ENCODE measurements at places on chromosomes 5 and 9.

DNA sequence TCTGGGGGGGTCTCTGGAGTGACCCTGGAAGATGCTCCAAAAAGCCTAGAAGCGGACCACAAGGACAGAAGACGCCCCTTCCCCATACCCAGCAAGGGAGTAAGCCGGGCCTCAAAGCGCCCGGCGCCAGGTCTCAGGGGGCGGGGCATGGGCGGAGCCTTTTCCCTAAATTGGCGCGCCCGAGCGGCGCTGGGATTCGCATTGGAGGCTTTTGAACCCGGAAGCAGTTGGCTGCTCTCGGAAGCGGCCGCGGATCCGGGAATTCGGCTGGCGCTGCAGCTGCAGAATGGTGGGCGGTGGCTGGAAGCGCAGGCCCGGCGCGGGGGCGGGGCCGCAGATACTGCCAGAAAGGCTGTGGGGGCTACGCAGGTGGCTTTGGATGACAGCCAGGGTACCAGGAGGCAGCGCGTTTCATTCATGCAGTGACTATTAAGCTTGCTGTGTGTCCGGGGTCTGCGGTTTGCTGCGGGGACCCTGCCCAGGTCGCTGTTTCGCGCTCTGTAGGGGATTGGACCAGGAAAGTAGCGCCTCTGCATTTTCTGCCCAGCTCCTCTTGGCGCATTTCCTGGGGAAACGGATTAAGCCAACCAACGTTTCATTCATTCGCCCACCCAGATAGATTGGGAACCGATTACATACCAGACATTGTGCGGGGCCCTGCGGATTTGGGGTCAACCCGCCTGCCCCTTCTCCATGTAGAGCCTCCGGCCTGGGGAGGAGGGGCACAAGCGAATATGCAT is 83.0 kb upstream of the FREM1 start:
- DNase-seq = peak; percentile 62

DNA sequence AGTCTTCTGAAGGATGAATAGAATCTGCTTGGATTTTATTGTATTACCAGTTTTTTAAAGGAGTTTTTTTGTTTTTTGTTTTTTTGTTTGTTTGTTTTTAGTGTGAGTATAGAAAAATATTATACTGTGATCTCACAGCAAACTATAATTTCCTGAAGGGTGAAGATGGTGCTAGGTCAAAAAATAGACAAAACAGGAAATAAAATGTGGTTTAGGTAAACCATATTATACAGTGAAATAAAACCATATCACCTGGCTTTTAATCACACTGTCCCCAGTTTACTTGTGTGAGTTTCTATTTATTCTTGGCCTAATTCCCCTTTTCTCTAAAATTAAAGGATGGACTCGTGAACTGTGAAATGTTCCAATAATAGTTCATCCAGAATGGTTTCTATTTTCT is 841.3 kb upstream of the CTNND2 start:
- no peak for DNase-seq

DNA sequence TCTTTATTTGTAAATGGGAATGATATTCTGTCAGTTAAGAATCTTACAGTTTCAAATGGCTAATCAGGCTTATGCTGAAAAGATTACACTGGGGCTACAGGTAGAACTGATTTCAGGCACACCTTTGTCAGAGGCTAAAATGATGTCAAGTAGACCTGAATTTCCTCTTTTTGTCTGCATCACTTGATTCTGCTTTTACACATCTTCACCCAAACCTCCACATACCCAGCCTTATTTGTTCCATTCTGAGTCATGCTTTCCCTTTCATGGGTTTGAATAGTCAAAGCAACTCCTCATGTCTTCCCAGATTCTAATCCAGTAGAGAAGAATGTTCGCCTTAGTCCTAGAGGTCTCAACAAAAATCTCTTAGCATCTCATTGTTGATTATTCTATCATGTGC is 156.4 kb downstream of the CWC27 start:
- no peak for DNase-seq

DNA sequence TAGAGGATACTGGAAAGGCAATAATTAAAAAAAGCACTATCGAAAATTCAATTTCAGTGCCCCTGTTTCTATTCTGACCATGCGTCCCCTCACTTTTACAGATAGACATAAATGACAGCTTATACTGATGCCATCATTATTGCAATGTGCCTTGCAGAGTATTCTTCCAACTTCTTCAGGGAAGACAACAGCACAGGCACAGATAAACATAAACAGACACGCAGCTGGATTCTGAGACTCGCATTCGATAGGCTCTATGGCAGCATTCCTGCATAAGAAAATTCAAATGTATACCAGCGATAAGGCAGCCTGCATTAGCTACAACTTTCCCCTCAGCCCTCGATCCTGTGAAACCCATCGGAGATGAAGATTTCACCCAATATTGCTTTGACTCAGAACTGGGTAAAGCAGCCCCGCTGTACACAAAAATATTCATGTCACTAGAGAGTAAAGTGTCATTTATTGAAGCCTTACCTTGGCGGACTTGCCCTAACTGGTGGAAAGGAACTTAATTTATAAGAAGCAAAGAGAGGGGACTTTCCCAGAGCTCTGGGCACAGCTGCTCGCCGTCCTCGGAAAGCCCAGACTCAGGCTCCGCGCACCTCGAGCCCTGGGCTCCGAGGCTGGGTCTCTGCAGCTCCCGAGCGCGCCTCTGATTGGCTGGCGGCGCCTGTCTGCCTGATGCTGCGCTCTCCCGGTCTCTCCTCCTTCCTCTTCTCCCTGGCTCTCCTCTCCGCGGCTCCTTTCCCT is at the start of gene CDH18:
TSS of gene CDH18 (minus strand) at position 589 of the 750 bp plus-strand sequence. CDS start 149,214 bp downstream, outside the sequence.
- DNase-seq = no peak

GRCh38 chr9:107815782-107816560 is 326.4 kb upstream of the KLF4 start:
- no peak for DNase-seq

DNA sequence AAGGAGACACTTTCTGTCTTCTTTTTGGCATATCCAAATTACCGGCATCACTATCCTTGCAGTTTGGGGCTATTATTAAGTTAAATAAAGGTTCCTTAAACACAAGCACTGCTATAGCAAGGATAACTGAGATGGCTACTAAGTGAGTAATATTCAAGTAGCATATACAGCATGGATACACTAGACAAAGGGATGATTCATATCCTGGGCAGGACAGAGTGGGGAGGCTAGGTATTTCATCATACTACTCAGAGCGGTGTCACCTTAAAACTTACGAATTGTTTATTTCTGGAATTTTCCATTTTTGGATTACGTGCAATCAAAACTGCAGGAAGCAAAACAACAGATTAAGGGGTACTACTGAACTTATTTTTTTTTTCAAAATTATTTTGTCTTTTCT is 54.1 kb downstream of the FER start:
- DNase-seq = no peak

DNA sequence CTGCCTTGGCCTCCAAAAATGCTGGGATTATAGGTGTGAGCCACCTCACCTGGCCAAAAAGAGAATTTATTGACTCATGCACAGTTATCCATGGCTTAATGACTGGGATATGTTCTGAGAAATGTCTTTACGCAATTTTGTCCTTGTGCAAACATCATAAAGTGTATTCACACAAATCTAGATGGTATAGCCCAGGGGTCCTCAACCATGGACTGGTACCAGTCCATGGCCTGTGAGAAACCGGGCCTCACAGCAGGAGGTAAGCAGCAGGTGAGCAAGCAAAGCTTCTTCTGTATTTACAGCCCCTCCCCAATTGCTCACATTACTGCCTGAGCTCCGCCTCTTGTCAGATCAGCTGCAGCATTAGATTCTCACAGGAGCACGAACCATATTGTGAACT is 12.4 kb upstream of the SIL1 start:
- DNase-seq = no peak

DNA sequence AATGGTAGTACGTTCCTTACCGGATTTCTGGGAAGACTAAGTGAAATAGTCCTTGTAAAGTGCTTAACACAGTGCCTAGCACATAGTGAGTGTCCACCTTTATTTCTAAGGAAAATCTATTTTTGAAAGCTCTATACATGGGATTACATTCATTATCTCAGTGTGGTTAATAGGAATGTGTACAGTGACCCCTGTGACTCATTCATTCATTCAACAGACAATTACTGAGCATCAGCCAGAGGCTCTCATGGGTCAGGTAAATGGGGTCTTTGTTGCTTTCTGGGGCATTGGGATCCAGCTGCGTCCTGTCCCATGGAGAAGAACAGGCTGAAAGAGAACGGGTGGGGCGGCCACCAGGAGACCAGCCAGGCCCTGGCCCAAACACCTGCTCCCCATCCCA is 226.2 kb upstream of the TBC1D2 start:
- no peak for DNase-seq

DNA sequence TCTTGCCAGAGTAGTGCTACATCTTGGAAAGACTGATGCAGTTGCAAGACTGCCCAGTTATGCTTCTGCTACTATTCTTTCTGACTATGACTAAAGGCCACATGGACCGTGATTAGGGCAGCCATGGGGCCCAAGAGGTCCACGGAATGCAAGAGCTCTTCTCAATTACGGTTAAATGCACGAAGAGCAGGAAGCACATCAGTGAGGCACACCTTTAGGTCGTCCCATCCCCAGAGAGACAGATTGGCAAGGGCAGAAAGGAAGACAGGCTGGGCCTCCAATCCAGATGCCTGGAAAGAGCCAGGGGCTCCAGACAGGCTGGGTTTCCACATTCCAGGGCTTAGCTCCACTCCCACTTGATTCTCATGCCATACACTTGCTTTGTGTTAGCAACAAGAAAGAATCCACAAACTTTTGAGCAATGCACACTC is 132.3 kb upstream of the SLIT3 start:
- DNase-seq = no peak

DNA sequence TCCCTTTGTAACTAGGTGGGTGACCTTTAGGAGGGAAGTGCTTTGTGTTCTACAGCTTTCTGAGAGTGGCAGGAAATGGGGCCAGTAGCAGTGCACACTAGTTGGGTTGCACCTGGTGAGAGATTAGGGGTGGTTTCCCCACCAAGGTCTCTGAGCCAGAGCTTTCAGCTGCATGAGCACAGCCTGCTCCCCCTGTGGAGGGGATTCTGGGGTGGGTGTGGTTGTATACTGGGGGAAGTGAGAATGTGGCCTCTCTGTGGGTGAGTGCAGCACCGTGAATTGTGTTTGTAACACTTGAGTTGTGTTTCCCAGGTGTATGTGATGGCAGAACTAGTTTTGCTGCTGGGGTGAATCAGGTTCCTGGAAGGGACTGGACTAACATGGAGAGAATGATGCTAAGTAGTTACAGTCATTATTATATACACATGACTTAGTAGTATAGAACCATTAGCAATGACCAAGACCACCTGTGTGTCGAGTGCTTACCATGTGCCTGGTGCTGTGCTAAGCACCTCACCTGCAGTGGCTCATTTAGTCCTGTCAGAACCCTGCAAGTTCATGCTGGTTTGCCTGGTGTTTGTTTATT is 11.8 kb upstream of the CXXC5 start:
- DNase-seq = peak; percentile 38

GRCh38 chr9:3035579-3036332 is 191.9 kb upstream of the PUM3 start:
- no peak for DNase-seq

- no peak for DNase-seq
These were observed 1.4 kb downstream of the PAX5 start for GRCh38 chr9:37032713-37033112.

GRCh38 chr5:178569485-178569884 is 20.7 kb downstream of the COL23A1 start:
- DNase-seq = no peak

DNA sequence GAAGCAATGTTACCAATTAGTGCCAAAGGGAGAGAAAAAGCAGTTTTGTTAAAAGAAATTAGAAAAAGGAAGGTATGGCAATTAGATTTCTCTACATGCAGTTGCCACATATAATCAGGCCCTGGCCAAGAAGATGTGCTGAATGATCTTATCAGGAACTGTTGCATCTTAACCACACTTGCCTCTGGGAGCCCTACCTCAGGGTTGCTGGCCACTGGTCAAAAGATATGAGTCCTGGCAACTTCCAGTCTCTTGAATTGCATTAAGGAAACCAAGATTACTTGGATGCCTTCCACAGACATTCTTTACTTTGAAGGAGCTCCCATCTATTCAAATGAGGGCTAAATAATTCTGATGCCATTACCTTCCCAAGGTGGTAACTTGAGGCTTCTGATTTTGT is 60.4 kb downstream of the TNC start:
- DNase-seq = no peak
